ENCODE measurements at places on chromosomes 7 and 10.

- DNase-seq: no peak
Observed at GRCh38 chr10:127153181-127153580, 43.2 kb downstream of the INSYN2A start.

DNA sequence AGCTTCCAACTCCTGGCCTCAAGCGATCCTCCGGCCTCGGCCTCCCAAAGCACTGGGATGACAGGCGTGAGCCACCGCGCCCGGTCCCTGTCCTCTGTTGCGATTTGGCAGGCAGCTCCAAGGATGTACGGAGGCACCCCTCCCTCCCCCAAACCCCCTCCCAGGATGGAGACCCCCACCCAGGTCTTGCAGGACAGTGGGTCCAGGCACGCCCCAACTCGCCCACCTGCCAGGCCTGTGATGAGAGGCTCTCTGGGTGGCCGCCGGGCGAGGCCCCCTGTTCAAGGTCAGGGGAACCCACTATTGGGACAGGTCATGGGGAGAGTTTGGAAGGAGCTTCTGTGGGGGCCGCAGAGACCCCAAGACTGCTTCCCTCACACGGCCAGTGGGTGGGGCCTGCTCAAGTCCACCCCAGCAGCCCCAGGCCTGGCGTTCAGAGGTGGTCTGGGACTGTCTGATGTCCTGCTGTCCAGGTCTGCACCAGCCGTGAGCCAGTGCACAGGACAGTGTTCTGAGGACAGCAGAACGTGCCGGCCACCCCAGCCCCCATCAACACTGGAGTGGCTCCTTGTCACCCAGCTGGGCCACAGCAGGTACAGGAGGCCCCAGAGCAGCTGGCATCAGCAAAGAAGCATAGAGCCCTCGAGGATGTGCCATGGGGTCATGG is 2.5 kb downstream of the ADAP1 start:
- DNase-seq: no peak

DNA sequence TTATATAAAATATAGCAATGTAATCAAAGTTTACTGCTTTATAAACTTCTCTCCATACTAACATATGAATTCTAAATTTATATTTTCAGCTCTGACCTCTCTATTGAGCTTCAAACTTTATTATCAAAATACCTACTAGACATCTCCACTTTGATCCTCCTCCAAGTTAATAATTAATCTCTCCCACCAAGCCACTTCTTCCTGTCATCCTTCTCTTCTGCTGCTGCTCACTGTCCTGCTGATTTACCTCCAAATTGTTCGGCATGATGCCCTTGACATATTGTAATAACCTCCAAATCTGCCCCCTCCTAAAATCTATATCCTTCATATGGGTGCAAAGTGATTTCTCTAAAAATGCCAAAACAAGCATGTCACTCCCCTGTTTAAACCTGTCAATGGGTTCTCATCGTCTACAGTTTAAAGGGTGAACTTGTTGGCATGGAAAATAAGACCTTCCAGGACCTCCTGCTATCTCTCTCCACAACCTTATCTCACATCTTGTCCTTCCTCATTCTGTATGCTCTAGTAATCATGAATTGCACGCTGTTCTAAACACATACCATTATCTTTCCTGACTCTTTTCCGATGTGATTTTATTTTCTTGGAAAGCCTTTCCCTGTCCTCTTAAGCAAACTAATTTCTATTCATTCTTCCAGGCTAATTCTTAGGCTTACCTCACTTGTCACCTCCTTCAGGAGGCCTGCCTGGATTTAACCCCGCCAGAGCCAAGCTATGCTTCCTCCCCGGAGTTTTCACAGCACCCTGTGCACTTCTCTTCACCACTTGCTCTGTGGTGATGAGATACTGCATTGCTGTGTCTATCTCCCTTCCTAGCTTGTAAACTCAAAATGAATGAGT is 52.1 kb upstream of the STK17A start:
- no peak for DNase-seq

- DNase-seq: no peak
Observed at GRCh38 chr7:115851291-115851690, 179.3 kb downstream of the TFEC start.

DNA sequence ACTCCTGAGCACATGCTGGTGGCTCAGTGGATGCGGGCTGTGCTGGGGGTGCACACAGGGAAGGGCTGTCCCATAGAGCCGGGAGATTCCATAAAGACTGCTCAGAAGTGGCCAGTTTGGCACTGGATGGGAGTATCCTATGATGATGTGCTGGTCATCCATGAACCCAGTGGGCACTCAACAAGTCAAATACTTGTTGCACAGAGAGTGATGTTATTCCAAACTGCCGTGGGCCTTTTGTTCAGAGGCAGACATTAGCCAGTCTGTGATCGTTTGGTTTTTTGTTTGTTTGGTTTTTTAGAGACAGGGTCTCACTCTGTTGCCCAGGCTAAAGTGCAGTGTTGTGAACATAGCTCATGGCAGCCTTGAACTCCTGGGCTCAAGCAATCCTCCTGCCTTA is 30.9 kb upstream of the SAMD8 start:
- no peak for DNase-seq

GRCh38 chr7:105297985-105298384 is 90.7 kb downstream of the SRPK2 start:
- no peak for DNase-seq

DNA sequence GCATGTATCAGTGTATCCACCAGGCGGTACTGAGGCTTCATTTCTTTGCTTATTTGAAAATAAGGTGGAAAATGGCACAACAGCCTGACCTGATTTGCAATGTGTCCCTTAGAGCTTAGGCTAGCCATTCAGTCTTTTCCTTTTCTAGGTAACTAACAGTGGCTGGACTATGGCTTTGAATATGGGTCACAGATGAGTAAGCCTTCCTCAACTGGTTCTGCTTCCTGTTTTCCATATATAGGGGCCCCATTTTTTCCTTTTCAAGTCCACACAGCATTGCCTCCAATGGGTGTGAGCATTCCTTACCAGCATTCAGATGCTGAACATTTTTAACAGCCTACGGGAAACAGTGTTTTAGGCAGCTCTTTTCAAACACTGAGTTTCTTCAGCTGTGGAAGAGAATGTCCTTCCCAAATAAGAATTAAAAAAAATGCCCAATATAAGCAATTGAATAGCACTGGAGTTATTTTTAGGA is 3.9 kb upstream of the ITGB1 start:
- no peak for DNase-seq

DNA sequence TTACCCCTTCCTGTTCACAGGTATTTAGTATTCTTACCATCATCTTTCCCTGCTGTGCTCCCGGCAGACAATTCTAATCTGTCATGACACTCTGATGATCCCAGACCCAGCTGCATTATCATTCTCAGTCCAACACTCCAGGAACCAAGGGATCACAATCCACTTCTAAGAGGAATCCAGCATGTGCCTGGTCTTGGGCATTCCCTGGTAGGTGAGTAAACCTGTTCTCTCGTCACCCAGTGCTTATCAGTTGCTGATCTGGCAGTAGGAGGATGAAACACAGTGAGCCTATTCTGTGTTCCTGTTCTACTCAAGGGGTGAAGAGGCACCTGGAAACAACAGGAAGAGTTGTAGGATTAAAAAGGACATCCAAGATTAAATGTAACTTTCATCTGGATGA is 1.3 kb upstream of the DMBT1 start:
- no peak for DNase-seq

GRCh38 chr7:100443096-100443840 is 7.0 kb upstream of the PPP1R35 start:
- no peak for DNase-seq

- DNase-seq: no peak
Observed at GRCh38 chr7:20146451-20146850, 70.7 kb downstream of the MACC1 start.

GRCh38 chr7:8831376-8831775 is 398.0 kb downstream of the NXPH1 start:
- DNase-seq: no peak

DNA sequence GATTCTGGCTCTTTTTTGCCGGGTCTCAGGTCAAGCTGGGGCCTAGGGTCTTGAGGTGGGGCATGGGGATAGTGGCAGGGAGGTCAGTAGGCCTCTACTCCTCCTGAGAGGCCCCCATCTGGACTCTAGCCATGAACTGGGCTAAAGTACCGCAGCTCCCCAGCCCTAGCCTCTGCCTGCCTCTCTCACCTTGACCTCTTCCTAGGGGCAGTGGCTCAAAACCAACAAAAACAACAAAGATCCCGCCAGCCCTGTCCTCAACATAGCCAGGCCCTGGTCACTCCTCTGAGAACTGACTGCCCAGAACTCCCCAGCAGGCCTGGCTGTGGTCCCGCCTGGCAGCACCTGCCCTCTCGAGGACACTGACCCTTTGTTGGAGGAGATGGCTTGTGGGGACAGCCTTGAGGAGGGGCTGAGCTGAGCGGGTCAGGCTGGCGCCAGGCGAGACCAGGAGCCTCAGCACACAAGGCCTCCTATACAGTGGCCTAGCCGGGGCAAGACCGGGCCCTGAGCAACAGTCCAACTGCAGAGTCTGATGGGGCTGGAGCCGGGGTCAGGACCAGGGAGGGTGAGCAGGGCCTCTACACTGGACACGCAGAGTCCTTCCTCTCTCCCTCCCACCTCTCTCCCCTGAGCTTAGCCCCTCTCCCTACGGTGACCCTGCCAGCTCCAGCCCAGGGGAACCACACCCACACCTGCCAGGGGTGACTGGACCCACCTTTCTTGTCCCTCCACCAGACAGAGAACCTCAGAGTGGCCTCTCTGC is 11.6 kb upstream of the PPIF start:
- DNase-seq: no peak

GRCh38 chr7:95011146-95011928 is 103.9 kb downstream of the PPP1R9A start:
- no peak for DNase-seq

DNA sequence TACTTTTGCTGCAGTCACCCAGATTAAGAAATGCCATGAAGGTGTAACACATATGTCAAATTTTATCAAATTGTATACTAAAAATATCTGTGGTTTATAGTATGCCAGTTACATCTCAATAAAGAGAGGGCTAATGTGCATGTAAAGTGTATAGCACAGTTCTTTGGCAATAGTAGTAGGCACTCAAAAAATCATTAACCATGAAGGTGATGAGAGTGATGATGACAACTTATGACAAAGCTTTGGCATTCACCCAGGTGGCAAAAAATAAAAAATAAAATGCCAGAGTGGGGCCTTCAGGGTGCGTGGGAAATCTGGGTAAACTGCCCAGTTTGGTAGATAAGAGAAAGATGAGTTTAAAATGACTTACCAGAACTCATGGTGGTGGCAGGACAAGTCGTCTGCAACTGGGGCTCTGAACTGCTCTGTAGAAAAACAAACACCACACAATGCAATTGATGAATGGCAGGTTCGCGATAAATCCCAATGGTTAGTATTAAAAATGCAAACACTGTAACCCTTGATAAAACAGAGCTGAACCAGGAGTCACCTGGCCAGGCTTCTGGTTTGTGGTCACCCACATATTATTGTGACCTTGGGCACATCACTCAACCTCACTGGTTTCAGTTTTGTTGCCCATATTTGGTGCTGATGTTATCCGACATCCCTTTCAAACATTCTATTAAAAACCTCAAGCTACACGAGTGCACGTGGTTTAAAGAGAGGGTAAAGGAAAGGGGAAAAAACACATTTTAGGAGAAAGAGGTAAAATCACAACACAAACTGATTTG is 120.2 kb downstream of the SORBS1 start:
- no peak for DNase-seq

DNA sequence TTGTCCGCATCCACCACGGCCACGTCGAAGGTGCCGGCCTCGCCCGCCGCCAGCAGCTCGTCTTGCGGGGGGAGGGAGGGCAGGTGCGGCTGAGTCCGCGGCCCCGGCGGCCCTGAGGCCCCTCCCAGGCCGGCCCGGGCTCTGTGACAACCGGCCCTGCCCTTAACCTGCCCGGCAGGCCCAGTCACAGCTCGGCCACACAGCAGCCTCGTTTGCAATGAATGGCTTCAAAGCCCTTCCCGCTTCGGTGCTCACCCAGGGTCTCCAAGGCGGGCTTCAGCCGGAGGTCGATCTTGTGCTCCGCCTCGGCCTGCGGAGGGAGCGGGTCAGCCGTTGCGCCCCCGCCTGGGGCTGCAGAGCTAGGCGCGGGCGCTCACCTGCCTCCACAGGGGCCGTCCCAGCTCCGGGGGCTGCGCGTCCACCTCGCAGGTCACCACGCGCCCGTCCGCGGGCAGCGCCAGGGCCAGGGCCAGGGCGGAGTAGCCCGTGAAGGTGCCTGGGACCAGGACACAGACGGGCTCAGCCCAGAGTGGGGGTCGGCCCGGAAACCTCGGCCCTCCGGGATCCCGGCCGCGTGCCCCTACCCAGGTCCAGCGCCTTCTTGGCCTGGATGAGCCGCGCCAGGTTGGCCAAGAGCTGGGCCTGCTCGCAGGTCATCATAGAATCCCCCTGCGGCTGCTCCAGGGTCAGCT is 928 bp downstream of the COMTD1 start:
- DNase-seq: no peak

- DNase-seq: no peak
Observed at GRCh38 chr10:58178811-58179210, 88.9 kb downstream of the IPMK start.
